Brain pericyte (primary cell): ENCODE measurements at places on chromosomes 4 and X.

DNA sequence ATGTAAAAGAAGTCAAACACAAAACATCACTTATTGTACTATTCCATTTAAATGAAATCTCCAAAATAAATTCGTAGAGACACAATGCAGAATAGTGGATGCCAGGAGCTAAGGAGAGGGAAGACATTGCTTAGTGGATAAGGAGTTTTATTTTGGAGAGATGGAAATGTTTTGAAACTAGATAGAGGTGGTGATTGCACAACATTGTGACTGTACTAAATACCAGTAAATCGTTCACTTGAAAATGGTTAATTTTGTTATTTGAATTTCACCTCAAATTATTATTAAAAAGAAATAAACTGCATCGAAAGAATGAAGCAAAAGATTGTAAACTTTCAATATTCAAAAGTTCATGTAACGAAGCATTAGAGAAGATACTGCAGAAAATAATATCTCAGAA lies 9.7 kb upstream of the ACSL4 start:
- DNase-seq, result no peak

DNA sequence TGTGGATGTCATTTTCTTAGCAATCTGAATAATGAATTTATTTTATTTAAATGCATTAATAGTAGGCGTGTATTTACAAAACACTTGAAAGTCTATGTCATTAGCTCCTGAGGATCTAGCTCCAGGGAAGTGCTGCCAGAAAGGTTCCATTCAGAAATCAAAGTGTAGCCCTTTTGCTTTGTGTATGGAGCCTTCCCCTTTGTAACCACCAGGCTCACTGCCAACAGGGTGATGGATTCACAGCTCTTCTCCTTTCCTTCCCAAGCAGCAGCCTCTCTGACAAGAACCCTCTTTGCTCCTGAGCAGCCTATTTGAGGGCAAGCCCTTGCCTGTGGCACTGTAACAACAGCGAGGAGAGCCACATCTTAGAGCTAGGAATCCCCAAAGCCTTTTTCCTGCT lies 286.0 kb upstream of the RASGEF1B start:
- no peak for DNase-seq

DNA sequence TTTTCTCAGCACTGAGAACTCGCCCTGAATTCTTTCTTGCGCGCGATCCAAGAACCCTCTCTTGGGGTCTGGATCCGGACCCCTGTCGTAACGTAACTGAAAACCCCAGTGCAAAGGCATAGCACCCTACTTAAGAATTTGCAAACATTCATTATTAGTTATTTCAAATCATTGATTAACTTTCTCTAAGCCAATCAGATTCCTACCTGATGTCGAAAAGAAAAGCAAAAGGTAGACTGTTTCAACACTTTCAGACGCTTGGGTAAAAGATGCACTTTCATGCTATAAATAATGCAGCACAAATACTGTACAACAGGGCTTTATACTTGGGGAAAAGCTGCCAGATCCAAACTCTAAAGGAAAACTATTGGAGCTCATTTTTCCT lies 817 bp upstream of the WDR19 start:
- DNase-seq, result no peak

DNA sequence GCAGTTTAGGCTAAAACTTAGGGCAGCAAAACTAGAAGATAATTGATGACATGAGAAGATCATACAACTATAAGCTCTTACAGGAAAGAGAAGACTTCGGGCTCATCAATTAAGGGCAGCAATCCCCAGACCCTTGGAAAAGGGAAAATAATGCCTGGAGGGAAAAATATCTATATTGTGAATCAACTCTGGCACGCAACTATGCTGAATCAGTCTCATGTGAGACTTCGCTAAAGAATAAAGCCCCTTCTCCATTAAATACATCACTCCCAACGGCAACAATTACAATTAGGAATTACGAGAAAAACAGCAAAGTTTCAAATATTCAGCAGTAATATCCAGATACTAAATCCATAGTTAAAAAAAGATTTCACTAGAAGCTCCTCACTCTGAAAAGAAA lies 2016.8 kb upstream of the IGFBP7 start:
- no peak for DNase-seq

DNA sequence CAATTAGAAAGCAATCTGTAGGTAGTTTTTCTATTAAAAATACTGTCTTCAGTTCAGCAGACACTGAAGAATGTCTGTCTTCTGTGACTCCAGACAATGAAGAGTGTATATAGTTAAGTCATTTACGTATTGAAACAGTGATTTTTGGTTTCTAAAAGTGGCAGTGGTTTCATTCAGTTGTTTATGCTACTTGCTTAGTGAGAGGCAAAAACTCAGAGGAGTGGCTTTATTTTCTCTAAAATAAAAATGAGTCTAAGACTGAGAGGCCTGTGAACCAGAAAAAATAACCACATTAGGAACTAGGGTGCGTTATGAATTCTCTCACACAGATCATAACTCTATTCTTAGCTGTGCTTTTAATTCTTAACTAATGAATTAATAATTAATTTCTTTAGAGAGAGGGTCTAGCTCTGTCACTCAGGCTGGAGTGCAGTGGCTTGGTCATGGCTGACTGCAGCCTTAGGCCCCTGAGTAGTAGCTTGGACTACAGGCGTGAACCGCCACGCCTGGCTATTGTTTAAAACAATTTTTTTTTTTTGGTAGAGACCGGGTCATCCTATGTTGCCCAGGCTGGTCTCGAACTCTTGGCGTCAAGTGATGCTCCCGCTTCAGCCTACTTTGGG lies 31.4 kb downstream of the FREM3 start:
- DNase-seq, result no peak

- no peak for DNase-seq
These were observed 63.4 kb downstream of the LCORL start for GRCh38 chr4:17958181-17958580.

GRCh38 chrX:36087366-36087765 lies 167.8 kb downstream of the CFAP47 start:
- no peak for DNase-seq

- DNase-seq, result no peak
These were observed 7.3 kb downstream of the AIFM1 start for GRCh38 chrX:130158311-130158710.

- no peak for DNase-seq
These were observed 15.4 kb upstream of the AFP start for GRCh38 chr4:73420615-73421014.
